ENCODE measurements at places on chromosomes 12 and 14.
A peak's percentile ranks its signal among the peaks of the same experiment; 100 is the strongest.

GRCh38 chr12:116343331-116343884 lies 65.9 kb upstream of the MED13L start:
- DNase-seq: no peak

DNA sequence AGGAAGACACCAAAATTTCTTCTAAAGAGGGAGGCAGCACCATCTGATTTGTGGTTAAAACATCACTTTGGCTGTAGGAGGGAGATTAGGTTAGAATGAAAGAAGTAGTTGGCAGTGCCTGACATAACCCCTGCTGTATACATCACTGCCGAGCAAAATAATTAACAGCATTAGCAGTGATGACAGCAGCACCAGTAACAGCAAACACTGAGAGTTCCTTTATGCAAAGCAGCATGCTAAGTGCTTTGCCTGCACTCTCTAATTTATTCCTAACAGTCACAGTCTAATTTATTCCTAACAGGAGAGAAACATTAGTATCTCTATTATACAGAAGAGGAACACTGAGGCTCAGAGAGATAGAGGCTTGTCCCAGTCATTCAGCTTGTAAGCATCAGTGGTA lies 1469.7 kb downstream of the AACS start:
- DNase-seq: no peak

- DNase-seq: no peak
Observed at GRCh38 chr12:8668441-8668840, 5.8 kb upstream of the MFAP5 start.

- DNase-seq: no peak
Observed at GRCh38 chr12:14860490-14860889, 17.2 kb upstream of the ART4 start.

GRCh38 chr12:90323217-90323616 lies 614.6 kb upstream of the ATP2B1 start:
- DNase-seq: no peak

DNA sequence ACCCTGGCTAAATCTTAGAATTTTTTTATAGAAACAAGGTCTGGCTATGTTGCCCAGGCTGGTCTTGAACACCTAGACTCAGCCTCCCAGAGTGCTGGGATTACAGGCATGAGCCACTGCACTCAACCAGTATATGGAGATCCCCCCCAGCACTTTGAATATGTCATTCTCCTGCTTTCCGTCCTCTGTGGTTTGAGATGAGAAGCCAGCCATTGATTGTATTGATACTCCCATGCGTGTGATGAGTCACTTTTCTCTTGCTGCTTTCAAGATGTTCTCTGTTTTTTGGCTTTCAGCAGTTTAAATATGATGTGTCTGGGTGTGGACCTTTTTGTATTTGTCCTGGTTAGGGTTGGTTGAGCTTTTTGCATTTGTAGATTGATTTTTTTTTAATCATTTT lies 75.2 kb upstream of the DNM1L start:
- DNase-seq: no peak

- no peak for DNase-seq
Observed at GRCh38 chr12:130155416-130156073, 6.7 kb upstream of the FZD10 start.

GRCh38 chr14:67426983-67427606 lies 15.1 kb upstream of the PLEK2 start:
- DNase-seq: peak; percentile 82

DNA sequence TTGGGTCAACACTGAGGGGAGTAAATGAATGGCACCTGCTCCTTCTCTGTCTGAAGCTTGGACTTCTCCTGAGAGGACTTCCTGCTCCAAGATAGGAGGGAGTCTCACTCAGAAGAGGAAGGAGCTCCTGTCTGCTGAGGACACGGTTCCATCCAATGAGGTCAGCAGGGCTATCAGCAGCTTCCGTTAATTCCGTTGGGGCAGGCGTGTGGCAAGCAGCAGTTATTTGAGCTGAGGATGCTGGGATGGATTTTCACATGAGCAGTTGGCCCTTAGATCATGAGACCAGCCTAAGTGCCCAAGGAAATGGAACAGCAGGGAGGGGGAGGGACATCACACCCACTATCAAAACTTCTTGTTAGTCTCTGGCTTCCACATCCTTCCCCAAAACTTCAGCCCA lies 159.0 kb upstream of the PZP start:
- DNase-seq: no peak

- DNase-seq: no peak
Observed at GRCh38 chr12:30975581-30975980, 49.0 kb downstream of the TSPAN11 start.

DNA sequence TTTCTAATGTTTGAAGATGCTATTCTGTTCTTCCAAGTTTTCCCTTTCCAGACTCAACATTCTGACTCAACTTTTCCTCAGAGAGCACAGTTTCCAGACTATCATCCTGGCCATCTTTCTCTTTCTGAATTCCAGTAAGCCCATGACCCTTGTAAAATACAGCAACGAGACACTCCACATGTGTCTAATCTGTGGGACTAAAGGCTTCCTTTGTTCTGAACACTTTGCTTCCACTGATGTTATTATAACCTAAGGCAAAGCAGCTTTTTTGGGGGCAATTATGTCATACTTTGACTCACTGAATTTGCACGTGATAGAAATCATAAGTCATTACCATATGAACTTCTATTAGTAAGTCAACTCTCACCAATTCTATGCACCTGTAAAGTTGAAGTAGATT lies 6.3 kb upstream of the ART4 start:
- no peak for DNase-seq

DNA sequence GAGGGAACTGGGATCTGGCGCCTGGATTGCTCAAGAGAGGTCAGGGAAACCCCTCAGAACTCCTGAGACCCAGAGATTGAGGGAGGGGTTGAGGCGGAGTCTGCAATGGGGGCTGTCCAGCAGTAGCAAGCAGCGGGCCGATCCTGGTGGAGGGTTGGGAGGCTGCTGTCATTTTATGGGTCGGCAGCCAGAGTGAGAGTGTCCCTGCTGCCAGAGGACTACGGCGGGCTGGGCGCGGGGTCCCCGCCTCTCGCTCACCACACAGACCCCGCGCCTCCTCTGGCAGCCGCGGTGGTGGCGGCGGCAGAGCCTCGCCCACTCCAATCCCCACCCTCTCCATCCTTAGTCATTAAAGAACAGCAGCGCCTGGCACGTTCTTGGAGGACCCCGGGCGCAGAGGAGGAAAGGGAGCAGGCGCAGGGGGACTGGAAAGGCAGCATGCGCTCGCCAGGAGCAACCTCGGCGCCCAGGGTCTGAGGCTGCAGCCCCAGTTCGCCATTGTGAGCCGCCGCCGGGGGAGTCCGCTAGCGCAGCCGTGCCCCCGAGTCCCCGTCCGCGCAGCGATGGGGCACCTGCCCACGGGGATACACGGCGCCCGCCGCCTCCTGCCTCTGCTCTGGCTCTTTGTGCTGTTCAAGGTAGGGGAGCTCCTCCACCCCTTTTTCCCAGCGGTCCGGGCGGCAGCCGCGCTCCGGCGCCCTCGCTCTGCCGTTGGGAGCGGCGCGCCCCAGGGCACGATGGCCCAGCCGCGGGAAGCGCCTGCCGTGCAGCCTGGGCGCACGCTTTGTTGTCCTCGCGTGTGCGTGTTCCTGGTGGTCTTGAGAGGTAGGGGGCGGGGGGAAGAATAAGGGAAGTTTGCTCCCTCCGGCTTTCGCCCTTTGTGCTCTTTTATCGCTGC lies at the start of gene PTPRO:
PTPRO (plus strand) TSS at position 345 of the 898 bp plus-strand sequence.
- peak; percentile 68 for DNase-seq

DNA sequence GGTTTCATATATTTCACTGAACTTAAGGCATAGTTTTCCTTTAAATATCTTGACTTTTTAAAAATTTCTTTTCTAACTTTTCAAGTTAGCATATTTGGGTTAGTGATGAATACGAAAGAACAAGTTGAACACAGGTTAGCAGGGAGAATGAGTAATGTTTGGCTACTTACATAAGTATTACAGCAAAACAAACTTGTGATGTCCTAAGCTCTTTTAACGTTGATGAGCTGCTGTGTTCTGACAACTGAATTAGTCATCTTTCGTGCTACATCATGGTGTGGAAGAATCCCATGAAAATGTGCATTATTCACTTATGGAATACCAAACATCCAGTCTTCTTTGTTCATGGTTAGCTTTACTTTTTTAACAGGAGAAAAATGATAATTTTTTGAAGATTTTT lies 36.3 kb upstream of the PDZRN4 start:
- no peak for DNase-seq

DNA sequence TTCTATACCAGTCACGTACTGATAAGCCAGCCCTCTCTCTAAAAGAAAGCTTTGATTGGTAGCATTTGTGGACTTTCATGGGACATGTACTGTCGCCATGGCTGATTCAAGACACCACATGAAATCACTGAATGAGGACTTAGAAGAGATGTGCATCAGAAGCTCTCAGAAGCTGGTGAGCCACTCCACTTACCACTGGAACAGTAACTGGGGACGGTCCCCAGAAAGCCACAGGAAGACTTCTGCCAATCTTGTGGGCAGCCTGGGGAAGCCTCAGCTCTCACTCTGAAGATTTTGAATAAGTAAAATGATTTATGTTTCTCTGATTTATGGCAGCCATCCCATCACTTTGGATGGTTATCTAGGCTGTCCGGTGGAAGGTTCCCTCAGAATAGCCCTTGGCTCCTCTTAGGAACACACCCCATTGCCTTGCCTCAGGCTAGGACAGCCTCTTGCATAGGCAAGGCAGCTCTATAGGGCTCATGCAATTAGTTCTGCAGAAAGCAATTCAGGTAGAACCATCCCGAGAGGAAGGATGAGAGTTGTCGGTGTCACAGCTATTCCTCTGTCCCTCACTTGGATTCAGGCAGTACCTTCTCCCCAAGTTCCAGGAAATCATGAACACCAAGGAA lies 9.8 kb downstream of the DHRS1 start:
- DNase-seq: no peak

DNA sequence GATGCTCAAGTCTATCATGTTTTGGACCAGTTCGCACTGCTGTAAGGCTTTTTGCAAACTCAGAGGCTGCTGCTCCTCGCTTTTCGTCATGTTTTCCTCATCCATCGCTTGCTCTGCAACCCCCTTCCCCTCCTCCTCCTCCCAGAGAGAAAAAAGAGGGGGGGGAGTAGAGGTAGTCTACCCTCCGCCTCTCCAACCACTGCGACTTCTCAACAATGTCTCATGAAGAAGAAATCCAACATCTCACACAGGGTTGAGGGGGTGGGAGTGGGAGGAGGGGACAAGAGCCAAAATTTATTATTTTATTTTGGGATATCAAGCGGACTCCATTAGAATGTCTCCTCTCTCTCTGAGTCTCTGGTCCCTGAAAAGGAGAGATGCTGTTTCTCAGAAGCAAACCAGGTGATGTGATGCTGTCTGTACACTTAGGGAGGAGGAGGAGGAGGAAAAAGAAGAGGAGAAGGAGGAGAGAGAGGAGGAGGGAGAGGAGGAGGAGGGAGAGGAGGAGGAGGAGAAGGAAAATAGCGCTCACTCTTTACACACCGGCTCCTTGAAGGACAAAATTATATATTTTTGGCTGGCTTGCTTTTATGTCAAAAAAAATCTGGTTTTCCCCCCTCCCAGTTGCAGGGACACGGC lies 520 bp downstream of the KSR2 start:
- DNase-seq: no peak

GRCh38 chr12:122842505-122843405 lies 7.5 kb downstream of the HIP1R start:
- DNase-seq: no peak

DNA sequence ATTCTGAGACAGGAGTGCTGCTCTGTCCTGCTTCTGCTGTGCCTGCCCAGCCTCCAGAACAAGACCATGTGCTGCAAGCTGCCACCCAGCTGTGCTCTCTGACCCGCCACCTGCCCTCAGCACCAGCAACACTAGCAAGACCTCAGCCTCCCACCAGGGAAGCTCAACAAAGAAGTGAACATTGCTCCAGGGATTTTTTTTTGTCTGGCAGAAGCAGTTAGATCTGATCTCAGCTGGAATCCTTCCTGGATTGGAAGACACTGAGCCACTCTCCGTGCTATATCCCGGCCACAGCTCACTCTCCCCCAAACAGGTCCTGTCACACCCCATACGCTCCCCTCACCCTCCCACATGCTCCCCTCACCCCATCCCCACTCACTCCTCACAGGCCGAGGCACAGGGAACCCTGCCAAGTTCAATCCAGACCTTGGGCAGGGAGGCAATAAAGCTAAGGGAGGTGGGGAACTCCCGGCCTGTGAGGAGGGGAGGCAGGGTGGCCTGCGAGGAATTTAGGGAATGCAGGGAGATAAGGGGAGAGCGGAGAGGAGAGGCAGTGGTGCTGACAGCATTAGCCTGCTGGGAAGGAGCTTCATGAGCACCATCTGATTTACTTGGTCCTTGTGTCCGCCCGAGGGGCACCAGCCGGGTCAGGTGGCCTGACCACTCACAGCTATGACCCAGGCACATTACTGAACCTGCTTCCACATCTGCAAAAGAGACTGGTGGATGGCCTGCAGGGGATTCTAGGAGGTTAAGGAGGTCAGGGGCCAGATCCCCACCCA lies 29.7 kb downstream of the CCDC85C start:
- peak; percentile 86 for DNase-seq

DNA sequence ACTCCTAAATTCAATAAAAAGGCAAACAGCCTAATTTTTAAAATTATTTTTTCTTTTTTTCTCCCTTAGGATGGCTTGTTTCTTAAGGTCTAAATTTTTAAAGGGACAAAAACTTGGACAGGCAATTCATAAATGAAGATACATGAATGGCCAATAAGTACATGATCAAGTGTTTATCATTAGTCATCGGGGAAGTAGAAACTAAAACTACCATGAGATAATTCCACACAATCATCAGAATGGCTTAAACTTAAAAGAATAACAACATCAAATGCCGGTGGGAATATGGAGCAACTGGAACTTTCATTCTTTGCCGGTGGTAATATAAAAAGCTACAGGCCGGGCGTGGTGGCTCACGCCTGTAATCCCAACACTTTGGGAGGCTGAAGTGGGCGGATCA lies 29.1 kb downstream of the MOK start:
- DNase-seq: no peak

DNA sequence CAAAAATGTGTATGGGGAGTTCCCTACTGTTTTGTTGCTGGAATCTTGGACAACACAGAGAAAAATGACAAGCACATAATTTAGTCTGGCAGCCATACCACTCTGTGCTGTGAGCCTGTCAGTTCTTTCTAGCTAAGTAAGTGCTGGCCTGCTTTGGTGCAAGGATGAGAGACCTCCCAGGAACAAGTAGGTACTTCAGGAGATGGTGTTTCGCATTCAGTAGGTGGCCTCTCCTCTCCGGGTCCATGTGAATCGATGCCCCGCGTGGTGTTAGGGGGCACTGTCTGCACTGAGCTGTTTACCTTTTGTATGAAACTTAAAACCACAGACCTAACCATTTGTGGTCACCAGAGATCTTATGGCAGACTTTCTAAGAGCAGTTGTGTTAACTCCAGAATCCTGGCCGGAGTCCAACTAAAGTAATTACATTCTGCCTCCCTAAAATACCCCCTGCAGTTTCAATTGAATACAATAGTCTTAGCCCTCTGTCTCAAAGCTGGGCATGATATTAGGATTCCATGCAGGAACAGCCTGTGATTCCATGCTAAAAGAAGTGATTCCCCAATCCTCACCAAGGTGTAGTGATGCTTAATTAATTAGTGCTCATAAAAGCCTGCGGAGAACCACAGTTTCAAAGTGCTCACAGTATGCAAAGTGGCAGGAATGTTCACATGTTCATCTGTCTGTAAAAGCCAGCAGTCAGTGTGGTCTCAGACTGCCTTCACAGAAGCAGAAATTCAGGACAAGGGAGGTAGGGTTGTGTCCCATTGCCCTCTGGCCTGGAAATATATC lies 64.2 kb downstream of the LLPH start:
- peak; percentile 25 for DNase-seq
